ENCODE measurements at places on chromosomes 5 and 9.

DNA sequence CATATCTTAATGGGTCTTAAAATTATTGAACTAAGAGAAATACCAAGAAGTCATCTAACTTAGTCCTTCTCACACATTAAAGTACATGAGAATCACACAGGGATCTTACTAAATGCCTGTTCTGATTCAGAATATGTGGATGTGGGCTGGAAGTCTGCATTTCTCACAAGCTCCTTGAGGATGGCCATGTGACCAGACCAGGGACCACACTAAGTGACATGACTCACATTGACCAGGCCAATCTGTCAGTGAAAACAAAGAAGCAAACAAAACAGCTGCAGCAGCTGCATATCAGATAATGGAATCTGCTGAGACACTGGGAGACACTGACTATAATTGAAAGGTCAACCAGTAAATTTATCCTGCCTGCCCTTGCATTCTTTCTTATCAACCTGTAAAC is 110.5 kb downstream of the ADAMTS12 start:
- DNase-seq, result no peak

GRCh38 chr5:150514708-150515211 is 6.8 kb downstream of the NDST1 start:
- no peak for DNase-seq

- DNase-seq, result no peak
Observed at GRCh38 chr9:132970324-132971062, 8.0 kb upstream of the GFI1B start.

GRCh38 chr5:168047043-168047668 is 244.3 kb upstream of the WWC1 start:
- no peak for DNase-seq

GRCh38 chr9:89661956-89662717 is 57.3 kb downstream of the GADD45G start:
- no peak for DNase-seq

DNA sequence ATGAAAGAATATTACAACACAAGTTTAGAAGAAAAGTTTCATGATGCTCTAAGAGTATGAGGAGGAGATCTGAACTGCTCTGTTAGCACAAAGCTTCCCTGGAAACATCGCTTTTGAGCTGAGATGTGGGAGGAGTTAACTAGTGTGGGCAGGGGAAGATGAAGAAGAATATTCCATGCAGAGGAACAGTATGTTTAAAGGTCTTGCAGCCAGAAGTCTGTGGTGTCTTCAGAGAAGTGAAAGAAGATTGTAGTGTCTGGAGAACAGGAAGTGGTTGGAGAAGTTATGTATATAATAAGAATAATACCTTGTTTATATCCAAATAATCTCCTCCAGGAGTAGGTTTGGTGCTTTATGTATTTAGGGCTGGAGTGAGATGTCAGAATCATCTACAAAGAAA is 406.7 kb downstream of the MAN2A1 start:
- no peak for DNase-seq

- no peak for DNase-seq
Observed at GRCh38 chr5:32031089-32031488, 143.0 kb downstream of the GOLPH3 start.

- no peak for DNase-seq
Observed at GRCh38 chr5:143986516-143987212, 174.7 kb downstream of the HMHB1 start.
